ENCODE measurements at places on chromosomes 6 and 20.

DNA sequence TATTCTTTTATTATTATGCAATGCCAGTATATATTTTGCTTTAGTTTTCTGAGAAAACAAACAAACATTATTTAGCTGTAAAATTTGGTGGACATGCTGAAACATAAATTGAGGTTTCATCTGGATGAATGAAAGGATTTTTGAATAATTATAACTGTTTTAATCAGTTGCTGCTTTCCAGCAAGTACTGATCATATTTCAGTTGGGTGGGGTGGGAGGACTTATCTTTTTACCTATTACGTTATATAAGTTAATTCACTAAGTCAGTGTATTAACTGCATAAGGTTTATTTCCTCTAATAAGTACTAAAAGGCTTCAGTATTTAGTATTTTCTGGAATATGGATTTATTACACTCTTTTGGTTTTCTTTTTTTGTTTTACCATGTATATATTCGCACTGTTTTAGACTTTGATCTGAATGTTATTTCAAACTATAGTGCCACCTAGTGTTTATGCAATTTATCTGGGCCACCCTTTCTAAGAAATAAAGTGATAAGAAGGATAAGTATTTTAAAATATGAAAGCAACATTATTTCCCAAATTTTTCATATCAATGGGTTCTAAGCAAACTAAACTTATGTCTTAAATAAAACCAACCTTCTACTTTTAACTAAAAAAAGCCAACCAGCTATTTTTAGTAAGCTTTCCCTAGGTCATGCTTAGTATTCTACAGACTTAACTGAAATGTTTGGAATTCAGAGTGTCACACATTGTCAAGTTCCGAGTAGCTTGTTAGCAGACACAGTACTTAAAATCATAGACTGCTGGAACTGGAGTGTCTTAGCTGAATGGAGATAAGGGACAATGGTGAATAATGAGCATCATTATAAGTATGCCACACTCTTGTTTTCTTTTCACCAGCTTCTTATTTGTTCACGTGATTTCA, 105.4 kb upstream of the MCHR2 start:
- DNase-seq, result no peak

GRCh38 chr6:131048933-131049515, 14.0 kb downstream of the EPB41L2 start:
- no peak for DNase-seq

DNA sequence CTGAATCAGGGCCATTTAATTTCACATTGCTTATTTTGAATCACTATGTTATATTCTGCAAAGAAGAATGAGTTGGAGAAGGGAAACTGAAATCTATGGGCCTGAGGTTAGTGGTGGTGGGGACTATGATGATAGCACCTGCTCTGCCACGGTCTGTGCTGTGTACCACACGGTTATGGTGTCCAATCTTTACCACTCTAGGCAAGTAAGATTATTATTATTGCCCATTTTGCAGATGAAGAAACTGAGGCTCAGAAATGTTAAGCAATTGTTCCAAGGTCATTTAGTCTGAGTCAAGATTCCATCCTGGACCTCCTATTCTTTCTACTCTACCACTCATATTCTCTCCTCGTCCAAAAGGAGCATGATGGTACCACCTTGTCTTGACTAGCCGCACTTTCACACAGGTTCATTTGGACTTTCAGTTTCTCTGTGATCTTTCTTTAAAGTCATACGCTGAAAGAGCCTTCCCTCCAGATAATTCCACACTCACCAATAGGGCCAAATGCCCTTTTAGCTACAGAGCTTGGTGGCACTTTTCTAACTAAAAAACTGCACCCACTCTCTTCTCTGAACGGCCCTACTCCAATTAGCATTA, 56.2 kb downstream of the GFOD1 start:
- DNase-seq, result no peak

DNA sequence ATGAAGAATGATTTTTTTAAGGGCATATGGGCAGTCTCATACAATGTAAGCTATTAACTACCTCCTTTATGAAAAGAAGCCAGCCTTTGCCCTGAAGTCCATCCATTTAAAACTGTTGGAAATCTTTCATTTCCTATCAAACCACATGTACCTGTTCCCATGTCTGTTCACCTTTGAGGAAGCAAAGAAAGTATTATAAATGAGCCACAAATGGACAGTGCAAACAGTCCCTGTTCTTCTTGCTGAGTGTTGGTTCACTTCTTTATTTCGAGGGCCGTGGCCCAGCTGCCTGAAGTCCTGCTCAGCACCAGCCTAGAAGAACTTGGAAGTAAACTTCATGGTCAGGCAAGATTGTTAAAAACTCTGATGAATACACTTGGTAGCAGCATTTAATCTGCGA, 112.4 kb downstream of the TMEM242 start:
- no peak for DNase-seq

DNA sequence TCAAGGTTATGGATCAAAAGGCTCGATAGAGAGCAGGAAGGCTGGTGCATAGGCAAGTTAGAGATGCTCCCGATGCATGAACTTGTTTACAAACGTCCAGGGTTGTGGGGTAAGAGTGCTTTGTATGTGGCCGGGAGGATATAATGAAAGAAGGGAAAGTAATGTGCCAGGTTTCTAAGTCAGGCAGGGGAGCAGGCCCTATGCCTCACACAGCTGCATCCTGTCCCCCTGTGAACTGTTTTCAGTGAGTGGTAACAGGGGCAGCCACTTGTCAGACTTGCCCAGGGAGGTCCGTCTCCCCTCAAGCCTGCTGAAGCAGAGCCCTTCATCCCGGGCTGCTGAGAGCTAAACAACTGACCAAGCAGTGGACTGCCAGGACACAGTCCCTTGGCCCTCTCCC, 19.4 kb downstream of the KCNK5 start:
- DNase-seq, result no peak

GRCh38 chr6:33272275-33273128, 627 bp downstream of the RPS18 start:
- DNase-seq, result no peak
